ENCODE measurements at places on chromosomes 6 and 20. TPM values are rescaled to one million over a fixed set of nuclear protein-coding genes. Genes with fewer than 3 reads are reported as not detected.

The OLIG3 gene
- total RNA-seq, result not detected

The BPIFA1 gene
- not detected for total RNA-seq

The C6orf52 gene
- total RNA-seq, result 0.30 TPM

The IRF4 gene
- not detected for total RNA-seq

The EMILIN3 gene
- total RNA-seq, result not detected

The MAFB gene
- total RNA-seq, result 0.14 TPM

The MEI4 gene
- not detected for total RNA-seq

The SNTA1 gene
- total RNA-seq, result 10.9 TPM

The LY86 gene
- total RNA-seq, result not detected

The TIAM2 gene
- total RNA-seq, result 9.1 TPM

The ADGRG6 gene
- 29.9 TPM for total RNA-seq

The MCHR2 gene
- not detected for total RNA-seq

The PRR18 gene
- not detected for total RNA-seq

The PROKR2 gene
- total RNA-seq, result not detected

The SMOC2 gene
- total RNA-seq, result not detected

The CALHM4 gene
- not detected for total RNA-seq

The CCDC170 gene
- total RNA-seq, result 0.32 TPM

The PTCHD4 gene
- 5.9 TPM for total RNA-seq

Measured in smooth muscle cell of the umbilical artery (primary cell).